ENCODE measurements at places on chromosomes 7 and 10.

- peak; percentile 2 for DNase-seq
These were observed 90.1 kb downstream of the GRM3 start for GRCh38 chr7:86733783-86734182.

DNA sequence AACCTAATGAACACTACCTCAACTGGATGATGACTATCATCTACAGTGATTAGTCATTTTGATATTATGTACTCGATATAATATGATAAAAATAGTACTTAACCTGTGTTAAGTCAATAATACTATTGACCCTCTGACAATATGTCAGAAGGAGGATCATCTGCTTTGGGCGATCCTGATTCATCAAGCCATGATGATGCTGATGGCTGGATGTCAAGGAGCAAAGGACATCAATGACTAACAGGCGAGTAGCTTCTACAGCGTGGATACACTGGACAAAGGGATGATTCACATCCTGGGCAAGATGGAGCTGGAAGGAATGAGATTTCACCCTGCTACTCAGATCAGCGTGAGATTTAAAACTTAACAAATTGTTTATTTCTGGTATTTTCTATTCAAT lies 94.4 kb upstream of the SKAP2 start:
- DNase-seq: peak; percentile 89

DNA sequence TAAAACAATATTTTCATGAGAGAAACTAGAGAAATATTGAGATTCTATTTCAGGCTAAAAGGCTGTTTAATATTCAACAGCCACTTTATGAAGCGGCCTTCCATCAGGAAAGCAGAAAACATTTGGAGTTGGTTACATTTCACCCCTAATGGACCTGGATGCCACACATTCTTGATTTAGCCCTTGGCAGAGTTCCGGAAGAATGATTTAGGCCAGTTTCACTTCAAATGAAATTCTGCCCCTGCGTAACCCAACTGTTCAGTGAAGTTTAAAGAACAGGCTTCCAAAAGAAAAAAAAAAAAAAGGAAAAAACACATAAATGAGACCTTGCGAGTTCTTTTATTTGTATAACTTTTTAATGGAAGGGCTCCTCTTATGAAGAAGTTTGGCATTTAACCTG lies 239.2 kb upstream of the AKR1E2 start:
- DNase-seq: no peak

- DNase-seq: no peak
These were observed 97.8 kb downstream of the ELAPOR2 start for GRCh38 chr7:86961686-86962085.

DNA sequence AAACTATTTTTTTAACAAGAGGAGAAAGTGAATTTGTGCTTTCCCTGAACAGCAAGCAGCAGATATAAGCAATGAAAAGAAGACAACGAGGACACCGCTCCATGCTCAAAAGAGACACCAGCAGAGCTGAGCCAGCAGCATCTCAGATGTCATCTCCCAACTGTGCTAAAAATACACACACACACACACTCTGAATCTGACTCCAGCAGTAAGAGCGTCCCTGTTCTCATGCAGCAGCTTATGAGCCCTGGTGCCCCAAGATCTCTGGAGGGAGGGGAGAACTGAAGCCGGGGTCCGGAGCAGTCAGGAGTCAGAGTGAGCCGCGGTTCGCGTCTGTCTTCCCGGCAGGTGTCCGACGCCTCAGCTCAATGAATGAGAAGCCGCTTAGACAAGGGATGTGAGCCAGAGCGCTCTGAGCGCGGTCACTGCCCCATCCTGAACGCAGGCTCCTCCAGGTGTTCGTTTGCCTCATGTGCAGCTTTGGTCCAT lies 49.2 kb downstream of the SVIL start:
- DNase-seq: no peak

DNA sequence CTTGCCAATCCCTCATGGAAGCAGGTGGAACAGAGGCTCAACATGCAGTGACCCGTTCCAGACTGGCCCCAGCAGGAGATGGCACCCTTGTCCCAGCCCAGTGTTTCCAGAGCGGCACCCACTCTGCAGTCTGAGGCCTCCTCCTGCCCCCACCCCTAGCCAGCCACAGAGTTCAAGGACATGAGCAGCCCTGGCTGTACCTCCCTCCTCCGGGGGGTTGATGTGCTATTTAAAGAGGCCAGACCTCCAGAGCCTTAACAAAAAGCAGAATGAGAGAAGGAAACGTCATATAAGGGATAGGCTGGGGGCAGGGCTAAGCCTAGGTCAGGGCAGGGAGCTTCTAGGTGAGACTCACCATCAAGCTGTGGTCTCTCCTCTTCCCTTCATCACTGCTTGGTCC lies 115.7 kb upstream of the NANOS1 start:
- DNase-seq: no peak

DNA sequence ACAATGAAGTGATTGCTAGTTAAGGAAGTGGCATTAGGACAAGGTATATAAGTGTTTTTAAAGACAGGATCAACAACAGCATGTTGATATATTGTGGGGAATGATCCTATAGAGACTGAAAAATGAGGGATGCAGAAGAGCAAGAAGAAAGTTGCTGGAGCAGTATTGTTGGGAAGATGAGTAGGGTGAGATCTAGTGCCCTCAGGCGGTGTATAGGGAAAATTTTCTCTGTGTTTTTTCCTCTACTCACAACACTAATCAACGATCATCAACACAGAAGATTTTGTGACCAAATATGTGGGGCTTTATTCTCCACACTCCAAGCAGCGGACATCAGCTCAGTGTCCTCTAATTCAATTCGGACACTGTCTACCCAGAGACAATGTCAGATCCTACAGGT lies 9.6 kb upstream of the PTTG1IP2 start:
- DNase-seq: no peak

GRCh38 chr7:151085691-151086620 lies at the start of gene AGAP3:
Gene AGAP3 (plus strand): TSS chr7:151086475. CDS start chr7:151086742, 267 bp downstream.
- DNase-seq: peak; percentile 83
